Stimulated activated naive CD8-positive, alpha-beta T cell treated with anti-CD3 and anti-CD28 coated beads, Interleukin-15, Interleukin-2, amounts not matched to agents 100 U/mL and 50 U/mL, for 24 hours (primary cell): ENCODE measurements at places on chromosomes 7 and 10.

DNA sequence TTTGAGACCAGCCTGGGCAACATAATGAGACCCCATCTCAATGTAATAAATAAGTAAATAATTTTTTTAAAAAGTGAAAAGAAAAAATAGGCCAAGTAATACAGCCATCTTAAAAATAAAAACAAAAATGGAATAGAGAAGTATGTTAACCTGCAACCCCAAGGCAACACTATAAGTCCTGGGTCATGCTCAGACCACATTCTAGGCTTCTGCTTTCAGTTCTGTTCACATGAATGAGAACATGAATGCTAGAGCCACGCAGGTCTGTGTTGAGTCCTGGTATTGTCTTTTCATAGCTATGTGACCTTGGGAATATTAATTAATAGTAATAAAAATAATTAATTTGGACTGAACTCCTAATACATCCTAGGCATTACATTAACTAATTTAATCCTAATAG lies 284.0 kb downstream of the AUTS2 start:
- DNase-seq: no peak

DNA sequence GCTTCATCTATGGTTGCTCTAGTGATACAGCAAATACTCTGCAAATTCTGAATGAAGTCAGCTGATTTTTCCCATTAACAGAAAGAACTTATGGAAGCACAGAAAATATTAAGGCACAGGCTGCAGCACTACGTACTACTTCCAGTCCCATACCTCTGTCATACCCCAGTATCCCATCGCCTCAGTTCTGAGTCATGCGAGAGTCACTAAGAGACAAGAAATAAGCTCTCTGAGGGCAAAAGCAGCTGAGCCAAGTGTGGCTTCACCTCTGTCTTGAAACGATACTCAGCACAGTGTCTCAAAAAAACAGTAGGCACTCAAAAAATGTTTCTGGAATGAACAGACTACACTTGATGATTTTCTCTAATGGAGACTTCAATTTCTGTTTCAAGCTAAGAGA lies 48.2 kb downstream of the EZH2 start:
- no peak for DNase-seq

- no peak for DNase-seq
Measured at GRCh38 chr7:25893436-25893835, 258.6 kb upstream of the NFE2L3 start.

DNA sequence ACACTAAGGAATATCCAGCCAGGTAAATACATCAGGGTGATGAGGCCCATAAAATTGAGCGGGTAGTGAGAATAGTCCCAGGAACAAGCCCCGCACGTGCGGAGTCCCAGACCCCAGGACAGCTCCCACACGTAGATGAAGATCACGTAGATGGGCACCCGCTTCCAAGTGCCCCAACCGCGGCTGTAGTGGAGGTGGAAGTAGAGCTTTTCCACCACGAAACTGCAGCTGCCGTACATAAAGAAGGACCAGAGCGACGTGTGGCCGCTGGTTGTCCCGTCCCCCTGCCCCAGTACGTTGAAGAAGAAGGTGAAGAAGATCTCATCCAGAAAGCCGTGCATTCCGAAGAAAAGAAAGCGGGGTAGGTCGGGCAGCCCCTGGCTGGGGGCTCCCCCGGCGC lies 948 bp downstream of the TMEM229A start:
- no peak for DNase-seq

DNA sequence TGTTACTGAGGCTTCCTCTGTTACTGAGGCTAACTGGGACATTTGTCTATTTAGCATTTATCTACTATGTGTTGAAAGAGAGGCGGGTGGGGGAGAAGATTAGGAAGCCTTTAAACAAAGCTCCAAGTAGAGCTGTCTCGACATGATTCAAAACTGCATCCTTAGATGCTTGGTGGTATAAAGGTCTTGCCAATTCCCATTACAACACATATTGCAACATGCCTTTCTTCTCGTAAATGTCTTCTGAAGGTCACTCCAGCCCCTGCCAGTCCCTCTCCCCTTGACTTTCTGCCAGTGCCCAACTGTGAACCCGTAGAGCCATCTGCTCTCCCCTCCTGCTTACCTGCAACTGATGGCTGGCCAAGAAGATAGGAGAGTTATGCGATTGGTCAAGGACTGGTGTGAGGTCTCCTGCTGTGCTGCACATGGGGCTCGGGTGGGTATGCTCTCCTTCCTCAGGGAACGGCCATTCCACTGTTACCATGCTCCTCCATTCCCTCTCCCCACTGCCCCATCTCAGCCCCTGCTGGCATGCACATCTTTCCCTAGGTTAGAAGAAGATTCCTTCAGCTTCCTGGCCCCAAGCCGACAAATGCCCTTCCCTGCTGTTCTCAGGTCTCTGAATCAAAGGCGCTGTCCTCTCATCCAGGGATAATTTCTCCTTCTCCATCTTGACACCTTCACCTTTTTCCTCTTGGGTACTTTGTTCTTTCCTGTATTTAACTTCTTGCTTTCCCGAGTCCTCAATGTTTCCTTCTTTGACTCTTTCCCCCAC lies 43.6 kb upstream of the ZNF32 start:
- DNase-seq: no peak

DNA sequence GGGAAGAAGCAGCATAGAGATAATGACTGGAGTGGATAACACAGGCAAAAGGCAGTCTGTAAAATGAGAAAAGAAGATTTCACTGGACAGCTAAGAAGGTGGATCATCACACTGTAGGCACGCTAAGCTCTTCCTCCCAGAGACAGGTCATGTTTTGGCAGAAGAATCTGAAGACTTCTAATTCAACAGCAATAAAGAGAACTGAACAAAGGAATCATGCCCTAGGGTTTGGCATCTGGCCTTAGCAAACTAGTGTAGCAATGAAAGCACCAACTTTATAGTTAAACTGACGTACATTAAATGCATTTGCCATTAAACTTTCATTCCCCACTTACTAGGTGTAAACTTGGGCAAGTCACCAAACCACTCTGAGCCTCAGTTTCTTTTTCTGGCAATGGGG lies 84.4 kb upstream of the SEM1 start:
- DNase-seq: no peak

DNA sequence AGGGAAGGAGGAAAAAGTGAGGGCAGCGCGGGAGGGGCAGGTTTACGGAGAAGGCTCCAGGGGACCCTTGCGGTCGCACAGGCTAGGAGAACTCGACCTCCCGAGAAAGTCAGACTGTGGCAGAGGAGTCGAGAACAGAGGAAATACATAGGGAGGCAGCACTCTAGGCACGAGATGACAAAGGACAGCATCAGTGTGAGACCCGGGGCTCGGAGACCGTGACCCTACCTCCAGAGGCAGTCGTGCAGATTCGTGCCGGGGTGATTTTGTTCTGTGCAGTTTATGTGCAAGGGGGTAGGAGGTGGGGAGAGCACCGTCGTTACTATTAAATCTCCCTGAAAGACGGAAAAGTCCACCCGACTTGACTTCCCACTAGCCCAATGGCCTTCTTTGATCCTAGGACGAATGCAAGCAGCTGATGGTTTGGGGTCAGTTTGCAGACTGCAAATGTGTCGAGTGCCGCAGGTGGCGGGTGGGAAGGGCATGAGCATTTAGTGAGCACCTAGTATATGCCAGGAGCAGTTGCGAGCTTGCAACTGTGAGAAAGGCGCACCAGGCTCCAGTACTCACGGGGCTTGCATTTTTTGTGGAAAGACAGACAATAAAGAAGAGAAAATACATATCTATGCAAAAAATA lies 674 bp upstream of the OSBPL3 start:
- DNase-seq: peak; percentile 55

DNA sequence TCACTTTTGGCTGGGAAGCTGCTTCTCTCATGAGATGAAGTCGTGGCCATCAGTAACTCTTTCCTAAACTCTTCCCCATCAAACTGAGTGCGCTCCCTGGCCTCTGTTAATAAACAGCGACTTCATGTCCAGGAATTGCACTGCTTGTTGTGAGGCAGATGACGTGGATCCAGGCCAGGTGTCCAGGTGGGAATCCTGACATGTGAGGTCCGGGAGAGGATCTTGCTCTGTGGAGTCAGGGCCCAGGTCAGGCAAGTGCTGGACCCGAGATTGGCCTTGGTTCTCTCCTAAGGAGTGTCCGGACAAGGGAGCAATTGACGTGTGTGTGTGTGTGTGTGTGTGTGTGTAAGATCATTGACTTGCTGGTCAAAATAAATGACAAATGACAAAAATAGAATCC lies 362.7 kb downstream of the GLRX3 start:
- DNase-seq: no peak

GRCh38 chr7:3103614-3104398 lies 60.1 kb upstream of the CARD11 start:
- DNase-seq: peak; percentile 45

GRCh38 chr7:7923818-7924217 lies 44.8 kb upstream of the GLCCI1 start:
- DNase-seq: no peak

- DNase-seq: no peak
Measured at GRCh38 chr10:117074621-117075020, 63.4 kb downstream of the VAX1 start.

DNA sequence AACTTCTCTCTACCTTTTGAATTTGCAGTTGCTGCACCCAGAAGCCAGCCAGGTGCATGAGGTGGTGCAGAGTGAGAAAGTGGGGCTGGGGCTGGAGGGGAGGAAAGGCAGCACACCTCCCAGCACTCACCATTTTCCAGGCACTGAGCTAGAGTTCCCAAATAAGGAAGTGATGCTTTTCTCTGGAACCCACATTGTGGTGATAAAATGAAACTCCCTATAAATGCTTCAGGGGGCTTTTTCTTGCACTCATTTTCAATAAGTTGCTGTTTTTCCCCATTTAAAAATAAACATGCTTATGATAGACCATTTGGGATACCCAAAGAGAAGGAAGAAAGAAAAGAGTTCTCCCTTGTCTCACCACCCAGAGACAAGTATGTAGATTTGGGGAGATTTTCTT lies 42.8 kb upstream of the TNS3 start:
- no peak for DNase-seq

- DNase-seq: no peak
Measured at GRCh38 chr7:7576344-7576743, 9.7 kb downstream of the MIOS start.

GRCh38 chr7:98398567-98399372 lies 2.1 kb downstream of the BAIAP2L1 start:
- no peak for DNase-seq

DNA sequence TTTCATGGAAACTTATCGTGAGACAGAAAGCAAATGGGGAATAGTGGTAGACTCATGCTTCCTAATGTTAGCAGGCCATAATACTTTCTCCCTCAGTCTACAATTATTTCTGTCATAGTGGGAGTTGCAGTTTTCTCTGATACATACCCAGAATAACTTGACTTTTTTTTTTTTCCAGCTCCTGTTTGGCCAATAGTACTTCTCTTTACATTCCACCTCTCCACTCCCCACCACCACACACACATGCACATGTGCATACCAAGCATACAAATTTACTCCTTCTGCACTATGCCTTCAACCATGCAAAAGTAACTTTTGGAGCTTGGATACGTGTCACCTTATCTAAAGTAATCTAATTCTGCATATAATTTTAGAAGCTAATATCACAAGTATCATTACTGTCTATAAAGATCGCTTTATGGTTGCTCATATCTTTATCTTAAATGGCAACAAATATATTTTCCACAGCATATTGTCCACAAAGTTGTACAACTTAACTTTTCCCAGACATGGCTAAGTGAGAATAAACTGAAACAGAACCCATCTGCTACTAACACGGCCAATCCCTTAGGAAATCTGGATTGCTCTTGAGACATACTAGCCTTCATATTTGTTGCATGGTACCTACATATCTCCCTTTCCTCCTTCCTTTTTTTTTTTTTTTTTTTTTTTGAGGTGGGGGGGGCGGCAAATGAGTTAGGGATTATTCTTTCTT lies 49.0 kb downstream of the TES start:
- DNase-seq: no peak

DNA sequence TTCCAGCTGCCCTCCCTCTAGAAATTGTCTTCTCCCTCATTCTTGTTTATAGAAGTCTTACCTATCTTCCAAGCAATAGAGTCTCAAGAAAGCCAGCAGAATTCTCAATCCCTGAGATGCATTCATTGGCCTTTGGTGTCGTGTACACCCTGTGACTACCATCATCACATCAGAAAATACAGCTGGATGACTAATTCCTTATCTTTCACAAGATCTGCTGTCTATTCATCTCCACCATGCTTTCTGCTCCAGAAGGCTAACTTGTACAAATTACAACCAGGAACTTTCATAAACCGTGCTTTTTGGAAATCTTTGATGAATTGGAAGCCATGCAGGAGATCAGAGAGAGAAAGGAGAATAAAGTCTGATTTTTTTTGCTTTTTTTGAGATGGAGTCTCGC lies 1062.9 kb upstream of the GHITM start:
- DNase-seq: no peak

- no peak for DNase-seq
Measured at GRCh38 chr10:82251222-82251906, 376.4 kb downstream of the NRG3 start.

DNA sequence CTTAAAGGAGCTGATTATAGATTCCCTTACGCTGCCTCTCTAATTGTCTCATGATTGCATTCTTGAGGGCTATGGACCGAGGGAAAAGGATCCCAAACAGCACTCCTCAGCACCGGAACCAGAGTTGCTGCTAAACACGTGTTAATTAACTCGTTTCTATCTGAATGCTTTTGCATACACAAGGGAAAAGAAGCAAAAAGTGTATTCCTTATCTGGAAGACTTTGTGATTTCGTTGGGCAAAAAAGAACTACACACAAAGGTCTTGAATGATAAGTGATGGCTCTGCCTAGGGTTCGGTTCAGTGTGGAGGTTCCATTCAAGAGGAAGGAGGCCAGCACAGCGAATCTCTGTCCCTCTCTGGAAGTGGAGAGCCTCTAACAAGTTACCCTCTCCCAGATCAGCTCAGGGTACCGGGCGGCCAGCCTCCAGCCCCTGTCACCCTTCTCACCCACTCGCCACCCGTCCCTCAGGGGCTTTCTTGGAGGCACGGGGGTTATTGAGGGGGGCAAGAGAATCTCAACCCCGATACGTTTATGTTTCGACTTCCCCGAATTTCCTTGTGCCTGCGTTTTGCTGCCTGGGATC lies 515 bp upstream of the SLC4A2 start:
- peak; percentile 40 for DNase-seq

GRCh38 chr7:137961200-137962177 lies 40.4 kb downstream of the CREB3L2 start:
- DNase-seq: peak; percentile 18

- DNase-seq: no peak
Measured at GRCh38 chr7:14432924-14433323, 443.5 kb upstream of the ETV1 start.

DNA sequence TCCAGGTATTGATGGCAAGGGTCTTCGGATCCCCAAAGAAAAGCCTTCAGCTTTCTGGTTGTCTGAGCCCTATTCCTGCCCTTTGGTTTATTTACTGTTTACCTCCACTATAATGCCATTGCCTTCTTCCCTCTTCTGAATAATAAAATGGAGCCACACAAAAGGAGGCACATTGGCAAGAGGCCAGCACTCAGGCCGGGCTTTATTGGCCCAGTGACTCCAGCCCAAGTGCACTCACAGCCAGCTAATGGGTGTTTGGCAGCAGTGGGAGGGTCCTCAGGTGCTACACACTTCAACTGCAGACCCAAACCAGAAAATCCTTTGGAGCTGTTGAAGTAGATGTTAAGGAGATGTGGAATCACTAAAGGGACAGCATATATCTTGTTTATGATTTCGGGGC lies 336.0 kb downstream of the PLXNA4 start:
- DNase-seq: no peak
